ENCODE measurements at places on chromosomes 2 and 18.

GRCh38 chr2:105504459-105504858, 105.6 kb upstream of the FHL2 start:
- DNase-seq = no peak

GRCh38 chr2:42835577-42836371, 43.4 kb upstream of the HAAO start:
- DNase-seq = peak; percentile 27

GRCh38 chr18:45538444-45538843, 76.8 kb upstream of the SLC14A2 start:
- no peak for DNase-seq

GRCh38 chr2:155839991-155840390, 492.5 kb downstream of the NR4A2 start:
- no peak for DNase-seq

- peak; percentile 54 for DNase-seq
These were observed 69.8 kb downstream of the NFATC1 start for GRCh38 chr18:79465392-79465991.

GRCh38 chr2:25274868-25275574, 66.7 kb downstream of the DNMT3A start:
- no peak for DNase-seq

- DNase-seq = no peak
These were observed 95.8 kb downstream of the SPP2 start for GRCh38 chr2:234146087-234146826.

- DNase-seq = no peak
These were observed 1098.0 kb upstream of the DDX18 start for GRCh38 chr2:116716444-116716843.

DNA sequence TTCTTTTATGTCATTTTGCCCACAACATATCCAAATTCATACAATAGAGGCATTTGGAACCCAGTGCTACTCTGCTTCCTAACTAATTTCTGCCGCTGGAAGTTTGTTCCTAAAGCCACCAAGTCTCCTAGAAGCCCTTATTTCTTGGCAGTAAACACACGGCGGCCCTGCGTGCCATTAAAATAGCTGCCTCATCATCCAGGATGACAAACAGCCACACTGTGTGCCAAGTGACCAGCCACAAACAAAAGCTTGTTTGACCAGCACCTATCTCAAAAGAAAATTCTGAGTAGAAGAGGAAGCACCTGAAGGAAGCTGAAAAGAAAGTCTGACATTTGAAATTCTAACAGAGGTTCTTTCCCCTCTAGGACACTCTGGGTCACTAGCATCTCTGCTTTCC, 64.2 kb downstream of the BCL11A start:
- DNase-seq = no peak

- peak; percentile 44 for DNase-seq
These were observed 784 bp downstream of the ROCK1 start for GRCh38 chr18:21110713-21111345.

Measured in A673 (cell line).